Aortic smooth muscle cell (primary cell): ENCODE measurements at places on chromosomes 2 and 18. TPM values are rescaled to one million over a fixed set of nuclear protein-coding genes. Genes with fewer than 3 reads are reported as not detected.

SERPINB4 gene
- not detected in 2 replicates for total RNA-seq

SLC5A7 gene
- total RNA-seq = not detected in 2 replicates

RAX gene
- total RNA-seq = not detected in 2 replicates

INPP5D gene
- 0.53 and 0.56 TPM in 2 replicates for total RNA-seq

TPRKB gene
- 22.2 and 23.6 TPM in 2 replicates for total RNA-seq

CD226 gene
- 0.53 and 0.56 TPM in 2 replicates for total RNA-seq

NEU4 gene
- total RNA-seq = not detected in 2 replicates

KIF5C gene
- 0.06 and 0.13 TPM in 2 replicates for total RNA-seq

CFC1B gene
- not detected in 2 replicates for total RNA-seq

PROM2 gene
- 0.19 and 0.26 TPM in 2 replicates for total RNA-seq

GDF7 gene
- total RNA-seq = 1.3 and 6.2 TPM in 2 replicates

AFF3 gene
- under 0.01 TPM in 1 of 2 replicates, not detected in the other for total RNA-seq

FLACC1 gene
- 1.6 and 1.8 TPM in 2 replicates for total RNA-seq

CYP27C1 gene
- total RNA-seq = not detected in 2 replicates
